GF-D8 (cell line): ENCODE measurements at places on chromosomes 7 and 10.

DNA sequence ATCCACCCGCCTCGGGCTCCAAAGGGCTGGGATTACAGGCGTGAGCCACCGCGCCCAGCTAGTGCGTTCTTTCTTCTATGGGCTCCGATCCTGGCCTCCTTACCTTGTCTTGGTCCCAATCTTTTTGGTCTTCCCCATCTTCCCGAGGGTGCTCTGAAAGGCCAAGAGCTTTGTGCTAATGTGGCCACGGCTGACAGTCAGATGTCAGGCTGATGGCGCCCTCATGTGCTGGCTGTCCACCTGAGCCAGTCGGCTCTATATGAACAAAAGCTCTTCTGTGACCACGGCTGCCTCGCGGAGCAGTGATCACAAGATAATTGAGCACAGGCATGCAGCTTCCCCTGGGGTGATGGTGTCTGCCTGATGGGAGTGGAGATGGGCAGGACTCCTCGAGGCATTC is 11.0 kb upstream of the AHCYL2 start:
- no peak for DNase-seq

DNA sequence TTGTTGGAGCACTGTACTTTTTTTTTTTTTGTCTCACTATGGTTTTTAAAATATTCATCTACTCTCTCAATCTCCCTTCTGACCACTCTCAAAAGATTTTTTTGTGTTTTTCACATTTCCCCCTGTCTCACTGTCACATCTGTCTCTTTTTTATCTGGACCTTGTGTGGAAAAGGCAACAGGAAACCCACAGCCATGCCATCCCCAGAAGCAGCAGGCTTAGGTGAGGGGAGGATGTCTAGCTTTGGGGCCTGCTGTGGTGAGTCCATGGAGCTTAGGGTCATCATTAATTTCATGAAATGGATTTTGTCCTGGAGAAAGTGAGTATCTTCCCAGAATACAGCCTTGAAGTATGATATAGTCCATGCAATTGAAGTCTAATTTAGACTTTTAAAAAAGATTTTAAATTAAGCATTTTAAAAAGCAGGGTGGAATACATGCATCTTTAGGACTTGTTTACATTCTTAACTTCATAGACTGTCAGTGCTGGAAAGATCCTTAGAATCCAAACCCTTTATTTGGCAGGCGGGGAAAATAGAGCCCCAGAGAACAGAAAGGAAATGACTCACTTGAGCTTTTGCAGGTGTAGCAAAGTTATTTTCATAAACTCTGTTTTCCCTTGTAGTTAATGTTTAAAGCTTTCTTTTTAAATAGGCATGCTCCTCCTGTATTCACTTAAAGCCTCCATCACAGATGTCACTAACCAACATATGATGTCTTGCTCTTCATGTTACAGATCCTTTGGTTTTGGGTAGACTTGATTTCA is 25.1 kb downstream of the MINDY4 start:
- no peak for DNase-seq

DNA sequence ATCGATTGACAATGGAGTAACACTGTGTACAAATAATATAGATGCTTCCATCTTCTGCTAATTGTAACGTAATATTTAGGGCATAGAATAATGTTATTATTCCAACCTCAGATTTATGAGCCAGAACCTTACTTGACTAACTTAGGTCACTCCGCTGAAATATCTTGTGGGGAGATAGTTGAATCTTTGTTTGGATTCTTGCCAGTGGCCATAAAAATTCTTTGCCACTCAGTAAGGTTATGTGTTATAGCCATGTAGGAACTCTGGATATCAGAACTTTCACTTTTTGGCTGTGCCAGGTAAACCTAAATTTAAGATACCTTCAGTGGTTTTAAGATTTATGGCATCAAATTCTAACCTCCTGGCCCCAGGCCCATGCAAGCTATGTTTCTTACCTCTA is 197.6 kb downstream of the WDR11 start:
- no peak for DNase-seq

GRCh38 chr10:29191674-29192073 is 97.2 kb upstream of the LYZL1 start:
- peak; percentile 62 for DNase-seq

DNA sequence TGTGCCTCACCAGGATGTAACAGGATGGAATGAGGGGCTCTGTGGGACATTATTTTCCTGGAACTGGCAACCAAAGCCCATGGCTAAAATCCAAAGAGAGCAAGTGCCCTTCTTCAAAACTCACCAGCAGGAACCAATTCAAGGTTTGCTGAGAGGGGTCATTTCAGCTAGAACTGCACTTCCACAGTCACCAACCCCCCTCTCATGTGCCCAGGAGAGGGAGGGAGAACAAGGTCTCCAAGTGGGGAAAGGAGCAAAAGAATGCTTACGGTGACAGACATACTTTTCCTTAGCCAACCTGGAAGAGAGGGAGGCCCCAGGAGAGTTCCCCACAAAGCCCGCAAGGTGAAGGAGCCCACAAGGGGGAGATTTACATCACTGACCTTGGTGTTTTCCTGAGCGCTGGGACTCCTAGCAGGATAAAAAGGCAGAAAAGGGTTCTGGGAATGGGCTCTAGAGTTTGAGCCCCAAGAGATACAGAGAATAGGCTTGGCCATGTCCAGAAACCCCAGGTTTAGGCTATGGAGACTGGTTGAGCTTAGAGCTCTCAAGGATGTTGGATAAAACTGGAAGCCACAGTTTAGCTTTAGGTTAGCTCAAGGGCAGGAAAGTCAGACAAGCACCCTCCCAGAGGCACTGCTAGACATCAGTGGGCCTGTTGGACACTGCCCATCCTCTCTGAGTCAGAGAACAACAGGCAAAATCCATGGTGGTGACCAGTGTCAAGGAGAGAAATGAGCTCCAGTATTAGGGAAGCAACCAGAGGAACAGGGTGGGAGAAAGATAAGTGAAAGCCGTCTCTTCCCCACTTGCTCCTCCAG is 63.9 kb upstream of the GHITM start:
- DNase-seq, result no peak

DNA sequence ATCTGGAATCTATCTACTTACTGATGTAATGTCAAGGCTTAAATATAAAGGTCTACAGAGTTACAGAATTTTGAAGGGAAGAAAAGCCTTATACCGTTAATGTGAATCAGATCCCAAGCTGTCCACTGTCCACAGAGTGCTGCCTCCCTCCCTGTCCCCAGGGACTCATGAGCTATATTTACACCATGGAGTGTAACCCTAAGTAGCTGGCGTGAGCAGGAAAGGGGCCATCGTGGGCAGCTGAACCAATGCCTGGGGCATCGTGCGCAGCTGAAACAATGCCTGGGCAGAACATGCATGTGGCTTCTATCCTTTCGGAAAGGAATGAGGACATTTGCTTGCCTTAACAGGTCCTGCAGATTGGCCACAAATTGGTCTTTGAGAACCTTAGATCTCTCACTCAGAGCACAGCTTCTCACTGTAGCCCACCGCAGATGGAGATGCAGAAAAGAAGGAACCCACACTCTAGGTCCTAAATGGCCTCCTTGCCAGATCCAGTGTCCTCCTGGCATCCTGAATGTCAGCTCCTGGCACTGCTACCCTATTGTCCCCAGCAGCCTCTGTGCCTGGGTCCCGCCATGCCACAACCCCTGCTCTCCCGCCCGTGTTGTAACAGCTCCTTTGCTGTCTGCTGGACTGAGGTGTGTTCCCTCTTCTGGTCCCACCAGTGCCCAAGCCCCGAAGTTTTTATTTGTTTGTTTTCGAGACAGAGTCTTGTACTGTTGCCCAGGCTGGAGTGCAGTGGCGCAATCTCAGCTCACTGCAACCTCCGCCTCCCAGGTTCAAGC is 30.3 kb downstream of the CCDC3 start:
- no peak for DNase-seq

DNA sequence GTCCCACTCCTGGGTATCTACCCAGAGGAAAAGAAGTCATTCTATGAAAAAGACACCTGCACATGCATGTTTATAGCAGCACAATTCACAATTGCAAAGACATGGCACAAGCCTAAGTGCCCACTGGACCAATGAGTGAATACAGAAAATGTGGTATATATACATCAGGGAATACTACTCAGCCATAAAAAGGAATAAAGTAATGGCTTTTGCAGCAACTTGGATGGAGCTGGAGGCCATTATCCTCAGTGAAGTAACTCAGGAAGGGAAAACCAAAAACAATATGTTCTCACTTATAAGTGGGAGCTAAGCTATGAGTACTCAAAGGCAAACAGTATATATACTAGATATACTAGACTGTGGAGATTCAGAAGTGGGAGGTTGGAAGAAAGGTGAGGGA is 53.7 kb downstream of the VKORC1L1 start:
- DNase-seq, result no peak

DNA sequence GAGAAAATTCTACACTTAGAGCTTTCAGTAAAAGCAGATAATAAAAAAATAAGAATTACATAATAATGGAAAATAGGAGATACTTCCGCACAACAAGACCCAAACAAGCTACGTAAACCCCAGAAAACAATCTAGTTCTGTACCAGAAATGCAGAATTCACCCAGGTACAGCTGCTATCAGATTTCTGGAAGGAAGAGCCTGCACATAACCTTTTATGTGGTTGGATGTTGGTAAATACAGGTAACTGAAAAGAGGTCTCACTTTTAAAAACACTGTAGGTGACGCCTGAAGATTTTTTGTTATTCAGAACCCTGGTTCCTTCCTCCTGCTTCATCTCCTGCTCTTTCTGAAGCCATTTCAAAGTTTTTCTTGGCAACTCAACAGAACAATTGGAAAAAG is 29.9 kb downstream of the PANK1 start:
- no peak for DNase-seq

DNA sequence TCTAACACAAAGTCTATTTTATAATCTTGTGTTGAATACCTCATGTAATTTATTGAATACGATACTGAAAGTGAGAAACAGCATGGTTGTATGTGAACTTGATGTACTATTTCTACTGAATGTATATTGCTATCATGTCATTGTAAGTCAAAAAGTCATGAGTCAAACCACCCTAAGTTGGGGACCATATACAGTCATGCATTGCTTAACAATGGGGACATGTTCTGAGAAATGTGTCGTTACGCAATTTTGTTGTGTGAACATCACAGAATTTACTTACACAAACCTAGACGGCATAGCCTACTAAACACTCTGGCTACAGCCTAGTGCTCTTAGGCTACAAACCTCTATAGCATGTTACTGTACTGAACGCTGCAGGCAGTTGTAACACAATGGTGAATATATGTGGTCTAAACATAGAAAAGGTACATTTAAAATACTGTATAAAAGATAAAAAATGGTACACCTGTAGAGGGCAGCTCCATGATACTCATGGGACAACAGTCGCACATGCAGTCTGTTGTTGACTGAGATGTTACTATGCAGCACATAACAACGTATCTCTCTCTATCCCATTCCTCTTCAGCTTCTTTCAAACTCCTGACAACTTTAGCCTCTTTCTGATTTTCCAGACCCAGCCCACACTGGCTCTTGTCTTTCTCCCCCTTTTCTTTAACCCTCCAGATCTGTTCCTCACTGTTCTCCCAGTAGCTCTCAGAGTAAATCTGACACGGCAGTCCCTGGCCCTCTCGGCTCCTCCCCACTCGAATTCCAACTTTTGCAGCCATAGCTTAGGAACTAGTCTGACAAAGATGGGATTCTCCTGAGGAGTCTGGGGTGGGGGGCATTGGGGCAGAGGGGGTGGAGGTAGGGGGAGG is 90.1 kb downstream of the SNX10 start:
- DNase-seq, result no peak

DNA sequence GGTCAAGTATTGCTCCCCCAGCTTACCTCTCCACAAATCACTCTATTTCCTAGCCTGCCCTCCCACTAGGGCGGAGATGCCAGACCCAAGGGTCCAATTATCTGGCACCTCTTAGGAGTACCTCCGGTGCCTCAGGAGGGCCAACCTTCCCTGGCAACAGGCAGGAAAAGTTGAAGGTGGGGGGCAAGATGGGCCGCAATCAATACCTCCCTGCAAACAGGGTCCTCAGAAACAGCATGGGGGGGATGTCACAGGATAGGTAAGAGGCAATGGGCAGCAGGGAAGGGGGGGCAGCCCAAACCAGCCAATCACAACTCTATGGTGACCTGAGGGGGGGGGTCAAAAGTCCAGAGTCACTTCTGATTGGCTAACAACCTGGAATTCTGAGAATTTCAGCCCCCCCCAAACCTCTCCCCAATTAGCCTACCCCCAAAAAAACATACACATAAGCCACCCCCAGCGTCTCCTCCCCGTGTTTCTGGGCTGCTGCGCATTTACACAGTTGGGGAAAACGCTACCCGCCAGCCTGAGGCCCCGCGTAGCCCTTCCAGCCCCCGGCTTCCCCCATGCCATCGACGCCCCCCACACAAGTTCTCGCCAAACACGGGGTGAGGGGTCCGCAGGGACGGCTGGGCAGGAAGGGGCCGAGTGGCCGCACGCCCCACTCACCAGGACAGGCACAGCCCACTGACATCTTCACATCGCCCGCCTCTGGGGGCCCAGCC is 589 bp downstream of the LDB1 start:
- peak; percentile 54 for DNase-seq

GRCh38 chr7:73606801-73607691 is 17.3 kb downstream of the MLXIPL start:
- no peak for DNase-seq

DNA sequence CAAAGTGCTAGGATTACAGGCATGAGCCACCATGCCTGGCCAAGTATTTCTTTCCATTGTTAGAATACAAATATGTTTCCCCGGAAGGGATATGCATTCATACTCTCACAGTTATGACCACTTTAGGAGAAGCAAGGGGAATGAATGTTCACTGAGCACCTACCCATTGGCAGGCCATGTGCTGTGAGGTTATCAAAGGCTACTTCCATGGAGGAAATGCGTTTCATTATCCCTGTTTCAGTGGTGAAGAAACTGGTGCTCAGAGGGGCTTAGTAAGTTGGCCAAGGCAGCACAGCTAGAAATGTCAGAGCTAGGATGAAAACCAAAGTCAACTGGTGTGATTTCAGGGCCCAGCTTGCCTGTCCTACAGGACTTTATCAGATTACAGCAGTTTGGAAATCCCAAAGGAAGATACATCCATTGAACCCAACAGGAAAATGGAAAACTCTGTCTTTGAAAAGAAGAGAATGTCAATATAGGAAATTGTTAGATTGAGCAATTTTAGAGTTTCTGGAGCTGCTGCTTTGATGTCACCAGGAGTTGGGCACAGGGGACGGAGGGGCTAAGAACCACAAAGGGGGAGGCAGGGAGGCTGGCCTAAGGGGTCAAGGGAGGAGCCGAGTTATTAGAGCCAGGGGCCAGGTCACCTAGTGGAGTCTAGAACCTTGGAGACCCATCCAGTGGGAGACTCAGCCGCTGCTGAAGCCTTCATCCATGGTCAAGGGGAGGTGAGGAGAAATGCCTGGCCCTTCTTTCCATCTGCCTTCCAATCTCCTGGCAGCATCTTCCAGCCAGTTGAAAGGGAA is 319.8 kb downstream of the FRMD4A start:
- DNase-seq, result no peak

GRCh38 chr10:5076615-5077014 is 17.6 kb upstream of the AKR1C3 start:
- DNase-seq, result no peak

DNA sequence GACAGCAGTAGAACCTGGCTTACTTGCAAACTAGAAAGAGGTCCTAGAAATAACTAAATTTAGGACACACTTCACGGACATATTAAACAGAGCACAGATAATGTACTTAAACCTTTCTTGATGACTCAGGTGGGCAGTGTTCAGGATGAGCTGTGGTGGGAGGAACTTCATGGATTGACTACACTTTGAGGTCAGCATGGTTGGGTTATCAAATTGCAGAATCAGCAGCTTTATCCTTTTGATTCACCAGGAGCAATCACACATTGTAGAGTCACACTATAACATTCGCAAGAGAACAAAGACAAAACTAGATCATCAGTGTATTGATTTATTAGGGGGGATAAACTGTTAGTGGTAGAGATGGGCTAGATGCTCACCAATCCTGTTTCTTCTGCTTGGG is 38.6 kb upstream of the AGK start:
- DNase-seq, result no peak
